ENCODE measurements at places on chromosomes 6 and 20.

GRCh38 chr20:50408526-50409364 lies 101.4 kb upstream of the PTPN1 start:
- no peak for DNase-seq

GRCh38 chr6:157188213-157188612 lies 135.1 kb downstream of the TMEM242 start:
- no peak for DNase-seq

GRCh38 chr6:5276581-5276980 lies 15.3 kb downstream of the FARS2 start:
- DNase-seq: no peak

GRCh38 chr6:126198631-126199030 lies 141.3 kb upstream of the CENPW start:
- DNase-seq: no peak

DNA sequence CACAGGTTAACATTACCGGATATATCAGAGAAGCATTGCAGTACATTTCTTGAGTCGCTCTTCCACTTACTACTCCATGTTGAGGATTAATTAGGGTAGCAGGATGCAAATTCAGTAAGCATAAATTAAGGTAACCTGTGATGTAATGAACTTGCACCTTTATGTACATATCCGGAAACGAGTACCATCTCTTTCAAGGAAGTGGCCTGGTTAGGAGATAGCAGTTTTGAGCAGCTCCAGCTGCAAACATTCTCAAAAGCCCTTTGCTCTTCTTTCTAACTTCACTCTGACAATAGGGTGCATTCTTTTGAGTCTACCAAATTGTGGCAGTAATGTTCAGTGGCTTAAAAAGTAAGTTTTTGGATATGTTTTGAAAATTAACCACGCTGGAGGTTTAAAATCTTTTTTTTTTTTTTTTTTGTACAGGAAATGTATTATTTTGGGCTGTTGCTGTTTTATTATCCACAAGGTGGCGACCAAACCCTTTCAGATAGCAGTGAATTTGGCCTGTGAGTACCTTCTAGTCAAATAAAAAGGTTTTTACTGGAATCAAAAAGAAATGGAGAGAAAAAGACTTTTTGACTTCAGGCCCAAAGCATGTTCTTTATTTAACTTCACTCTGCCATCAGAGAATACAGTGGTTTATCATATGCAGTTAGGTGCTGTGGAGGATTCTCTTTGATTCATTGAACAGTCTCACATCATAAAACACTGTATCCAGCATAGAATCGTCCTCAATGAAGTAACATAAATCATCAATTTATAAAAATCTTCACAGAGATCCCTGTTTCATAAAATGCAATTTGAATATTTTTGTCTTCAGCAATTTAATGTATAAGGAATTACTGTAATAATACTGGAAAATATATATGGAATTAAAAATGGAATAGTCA lies 8.9 kb downstream of the FAM217B start:
- peak; percentile 52 for DNase-seq

GRCh38 chr20:64160526-64161355 lies 3.5 kb upstream of the MYT1 start:
- DNase-seq: no peak

DNA sequence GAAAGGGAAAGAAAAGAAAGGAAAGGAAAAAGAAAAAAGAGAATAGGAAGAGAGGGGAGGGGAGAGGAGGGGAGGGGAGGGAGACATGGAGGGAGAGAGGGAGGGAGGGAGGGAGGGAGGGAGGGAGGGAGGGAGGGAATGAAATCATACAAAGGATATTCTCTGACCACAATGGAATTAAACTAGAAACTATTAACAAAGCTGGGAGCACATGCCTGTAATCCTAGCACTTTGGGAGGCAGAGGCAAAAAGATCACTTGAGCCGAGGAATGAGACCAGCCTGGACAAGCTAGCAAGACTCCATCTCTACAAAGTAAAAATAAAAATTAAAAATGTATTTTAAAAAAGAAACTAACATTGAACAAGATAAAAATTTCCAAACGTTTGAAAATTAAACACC lies 62.8 kb downstream of the ILRUN start:
- DNase-seq: no peak

GRCh38 chr6:116438590-116439448 lies 22.4 kb upstream of the CALHM6 start:
- no peak for DNase-seq

DNA sequence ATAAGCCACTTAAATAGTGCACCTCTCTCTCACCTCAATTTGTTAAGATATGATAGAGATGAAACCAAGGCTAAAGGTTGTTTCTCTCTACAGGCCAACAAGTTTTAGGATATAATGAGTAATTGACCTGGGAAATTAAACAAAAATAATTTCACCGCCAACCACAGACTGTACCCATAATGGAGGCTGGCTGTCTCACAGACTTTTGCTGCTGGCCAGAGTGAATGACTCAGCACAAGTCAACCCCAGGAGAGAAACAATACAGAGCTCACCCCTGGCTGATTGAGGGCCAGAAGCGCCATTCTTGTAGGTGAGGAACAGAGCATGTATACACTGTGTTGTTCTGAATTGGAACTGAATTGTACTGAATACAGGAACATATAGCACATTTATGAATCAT lies 99.9 kb downstream of the CAP2 start:
- DNase-seq: no peak

- peak; percentile 86 for DNase-seq
These were observed 29.7 kb downstream of the VEGFA start for GRCh38 chr6:43799551-43800297.

DNA sequence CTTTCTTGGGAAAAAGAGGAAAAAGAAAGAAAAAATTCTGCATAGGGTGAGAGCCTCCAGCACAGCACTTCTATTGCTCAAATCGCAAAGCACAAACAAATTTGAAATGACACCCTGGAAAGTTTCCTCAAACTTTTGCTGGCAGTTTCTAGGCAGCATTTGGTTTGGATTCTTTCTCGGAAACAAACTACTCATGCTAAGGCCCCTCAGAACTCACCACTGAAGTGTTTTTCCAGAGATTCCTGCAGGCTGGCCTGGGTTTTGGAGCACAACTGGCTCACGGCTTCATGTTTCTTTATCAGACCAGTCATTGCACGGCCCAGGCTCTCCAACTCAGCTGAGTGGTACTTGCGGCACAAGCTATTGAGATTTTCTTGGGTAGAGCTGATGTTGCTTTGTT lies 237.8 kb downstream of the SYNE1 start:
- DNase-seq: no peak

- peak; percentile 88 for DNase-seq
These were observed 21.9 kb downstream of the SPATA2 start for GRCh38 chr20:49893242-49894072.

GRCh38 chr6:33790379-33790778 lies 1.4 kb upstream of the LEMD2 start:
- no peak for DNase-seq

GRCh38 chr20:4828830-4829513 lies 107.3 kb downstream of the PRND start:
- DNase-seq: peak; percentile 39

GRCh38 chr6:128343706-128344105 lies 176.7 kb downstream of the PTPRK start:
- DNase-seq: no peak

DNA sequence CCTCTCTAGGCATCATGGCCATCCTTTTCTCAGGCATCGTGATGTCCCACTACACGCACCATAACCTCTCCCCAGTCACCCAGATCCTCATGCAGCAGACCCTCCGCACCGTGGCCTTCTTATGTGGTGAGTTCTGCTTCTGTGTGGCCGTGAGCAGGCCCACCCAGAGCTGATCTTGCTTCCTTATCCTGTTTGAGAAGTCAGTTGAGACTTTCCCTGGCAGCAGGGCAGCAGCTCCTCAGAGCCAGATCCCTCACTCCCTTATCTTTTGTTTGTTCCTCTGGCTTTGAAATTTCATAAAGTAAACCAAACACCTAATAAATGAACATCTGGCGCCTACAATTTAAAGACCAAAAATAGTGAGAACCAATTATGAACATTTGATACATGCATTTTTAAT lies 40.6 kb downstream of the SPATA2 start:
- DNase-seq: no peak

DNA sequence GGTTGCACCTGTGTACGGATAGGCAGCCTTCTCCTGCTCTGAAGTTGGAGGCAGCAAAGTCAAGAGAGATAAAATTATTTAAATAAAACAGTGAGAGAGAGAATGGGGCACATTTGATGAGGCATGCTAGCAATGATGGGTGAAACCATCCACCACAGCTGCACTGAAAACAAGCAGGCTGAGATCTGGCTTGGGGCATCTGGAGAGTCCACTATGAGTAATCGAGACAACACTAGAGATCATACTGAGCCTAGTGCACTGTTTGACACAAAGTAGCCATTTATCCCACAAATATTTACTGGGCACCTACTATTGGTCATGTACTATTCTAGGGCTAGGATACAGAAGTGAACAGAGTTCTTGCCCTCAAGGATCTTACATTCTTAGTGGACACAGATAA lies 66.4 kb downstream of the DZANK1 start:
- no peak for DNase-seq

DNA sequence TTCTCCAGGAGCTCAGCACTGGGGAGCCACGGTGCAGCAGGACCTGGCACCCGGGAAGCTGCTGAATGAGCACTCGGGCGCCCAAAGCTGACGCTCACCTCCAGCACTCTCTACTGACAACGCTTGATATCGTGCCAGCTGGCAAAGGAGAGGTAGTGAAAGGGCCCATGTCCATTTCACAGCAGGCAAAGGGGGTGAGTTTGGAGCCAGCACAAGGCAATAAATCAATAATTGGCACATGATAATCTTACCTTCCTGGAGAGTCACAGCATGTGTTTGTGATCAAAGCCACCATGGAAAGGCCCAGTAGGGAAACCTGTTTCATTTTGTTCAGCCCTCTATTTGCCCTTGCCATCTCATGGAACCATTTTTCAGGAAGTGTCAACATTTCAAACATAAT lies 23.3 kb upstream of the SMIM26 start:
- no peak for DNase-seq

DNA sequence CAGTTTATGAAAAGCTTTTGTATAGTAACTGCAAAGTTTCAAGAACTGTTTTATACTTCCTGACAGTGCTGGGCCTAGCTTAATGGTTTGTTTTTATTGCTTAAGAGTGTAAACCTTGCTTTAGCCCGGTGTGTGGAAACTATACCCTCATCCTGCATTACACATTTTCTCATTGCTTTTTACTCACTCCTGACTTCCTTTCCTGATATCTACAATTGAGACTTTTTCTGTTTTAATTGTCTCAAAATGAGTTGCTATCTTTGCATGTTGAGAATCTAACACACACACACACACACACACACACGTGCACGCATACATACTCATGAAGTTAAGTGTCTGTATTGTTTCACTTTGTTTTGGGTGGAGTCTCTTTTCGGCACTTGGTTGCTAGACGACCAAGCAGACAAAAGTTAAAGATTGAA lies 16.7 kb downstream of the BMP2 start:
- DNase-seq: no peak

DNA sequence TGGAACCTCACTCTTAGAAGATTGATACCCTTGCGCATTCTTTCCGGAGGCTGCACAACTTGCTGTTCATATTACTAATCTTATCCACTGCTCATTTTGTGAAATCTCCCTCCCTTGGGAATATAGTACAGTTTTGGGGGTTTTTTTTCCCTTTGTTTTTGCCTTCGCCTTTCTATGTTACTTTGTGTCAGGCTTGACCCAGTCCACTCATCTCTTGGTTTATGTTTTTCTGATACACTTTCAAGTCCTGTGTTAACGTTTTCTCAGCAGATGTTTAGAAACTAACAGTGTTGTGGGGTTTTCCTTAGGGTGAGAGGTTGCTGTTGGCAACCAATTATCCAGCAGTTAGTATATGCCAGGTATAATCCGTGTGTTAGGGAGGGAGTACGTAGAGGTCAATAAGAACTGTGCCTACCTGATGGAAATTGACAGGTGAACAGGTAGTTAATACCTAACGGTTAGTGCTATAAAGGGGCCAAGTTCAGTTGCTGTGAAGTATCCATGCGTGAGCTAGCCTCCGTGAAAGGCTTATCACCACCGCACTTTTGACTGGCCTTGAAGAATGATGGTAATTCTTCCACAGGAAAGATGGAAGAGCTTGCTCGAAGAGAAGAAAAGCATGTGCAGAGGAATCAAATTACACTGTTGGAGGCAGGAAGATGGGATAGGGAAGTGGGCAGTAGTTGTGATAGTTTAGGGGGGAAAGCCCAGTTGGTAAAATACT lies 1.4 kb downstream of the NFYA start:
- DNase-seq: no peak

- no peak for DNase-seq
These were observed 47.6 kb downstream of the STX11 start for GRCh38 chr6:144197919-144198318.

DNA sequence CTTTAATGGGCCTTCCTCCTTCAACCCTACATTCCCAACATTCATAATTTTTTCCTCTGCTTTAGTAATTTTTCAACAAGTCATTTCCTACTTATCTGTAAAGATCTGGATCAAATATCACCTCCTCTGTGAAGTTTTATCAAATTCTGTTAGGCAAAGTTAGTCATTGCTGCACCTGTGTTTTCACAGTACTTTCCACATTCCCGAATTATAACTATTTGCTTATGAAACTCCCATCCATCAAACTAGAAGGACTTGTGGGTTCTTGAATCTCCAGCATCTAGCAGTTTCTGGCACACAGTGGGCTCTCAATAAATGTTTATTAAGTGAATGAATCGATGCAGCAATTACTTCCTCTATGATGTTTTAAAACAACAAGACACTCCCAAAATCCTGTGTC lies 257.6 kb downstream of the HDGFL1 start:
- DNase-seq: no peak

DNA sequence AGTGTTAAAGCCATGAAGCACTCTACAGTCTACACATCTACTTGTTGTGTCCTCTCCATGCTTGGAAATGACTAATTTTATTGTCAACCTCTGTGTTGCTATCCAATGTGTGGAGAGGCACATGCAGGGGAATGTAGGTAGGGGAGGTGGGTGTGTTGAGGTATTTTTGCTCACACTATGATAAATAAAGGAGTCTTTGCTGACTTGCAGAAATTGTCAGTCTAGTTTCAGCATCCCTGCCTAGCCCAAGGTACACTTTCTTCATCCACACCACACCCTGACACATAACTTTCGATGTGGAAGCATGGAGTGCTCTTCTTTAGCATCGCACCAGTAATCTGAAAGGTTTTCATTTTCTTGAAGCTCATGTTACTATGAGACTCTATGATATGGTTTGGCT lies 264.0 kb downstream of the TRDN start:
- DNase-seq: no peak

DNA sequence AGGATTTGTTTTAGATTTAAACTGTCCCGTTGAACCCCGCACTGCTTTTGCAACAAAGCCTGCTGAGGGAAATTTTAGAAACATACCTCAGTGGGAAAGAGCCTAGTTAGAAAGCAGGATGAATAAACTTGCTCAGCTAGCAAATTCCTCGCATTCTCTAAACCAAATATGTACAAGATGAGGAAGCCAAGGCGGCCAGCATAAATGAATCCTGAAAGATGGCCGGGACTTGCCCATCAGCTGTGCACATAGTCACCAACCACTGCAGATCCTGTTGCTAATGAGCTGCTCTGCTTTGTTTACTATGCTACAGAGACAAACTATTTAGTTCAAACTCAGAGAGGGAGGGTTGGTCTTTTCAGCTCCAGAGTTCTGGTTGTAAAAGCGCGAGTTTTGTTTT lies 49.0 kb downstream of the TMEM170B start:
- DNase-seq: no peak

Data from MV-4-11 (cell line).